ENCODE measurements at places on chromosomes 1 and 21.

DNA sequence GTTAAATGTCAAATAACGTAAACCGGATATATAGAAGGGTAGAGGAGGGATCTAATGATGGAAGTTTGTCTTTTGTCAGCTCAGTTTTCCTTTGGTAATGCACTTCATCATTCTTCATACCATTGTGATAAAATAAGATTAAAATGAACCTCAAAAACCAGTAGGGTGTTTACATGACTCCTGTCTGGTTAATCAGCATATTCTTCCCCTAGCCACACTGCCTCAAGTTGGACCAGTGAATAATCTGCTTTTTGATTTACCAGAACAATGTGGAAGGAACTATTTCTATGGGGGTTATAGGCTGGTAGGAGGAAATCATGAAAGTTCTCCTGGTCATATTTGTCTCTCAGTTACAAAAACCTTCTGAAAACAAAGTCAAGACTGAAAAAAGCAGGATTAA lies 634.7 kb downstream of the NCAM2 start:
- no peak for DNase-seq

DNA sequence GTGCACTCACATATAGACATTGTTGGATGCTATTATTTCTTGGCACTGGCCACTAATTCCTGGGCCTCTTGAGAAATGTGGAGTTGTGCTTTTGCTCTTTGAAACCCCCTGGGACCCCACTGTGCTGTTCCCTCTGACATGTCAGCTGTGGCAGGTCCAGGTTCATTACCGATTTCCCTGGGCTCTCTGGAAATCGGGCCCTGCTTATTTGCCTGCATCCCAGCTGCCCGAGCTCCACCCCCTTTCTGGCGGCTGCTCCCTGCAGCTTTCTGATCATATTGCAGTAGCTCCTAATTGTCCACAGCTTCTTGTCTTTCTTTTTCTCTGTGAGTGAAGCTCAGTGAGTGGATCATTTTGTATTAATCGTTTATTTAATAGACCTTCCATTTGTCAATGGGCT lies 183.7 kb upstream of the FAM78B start:
- no peak for DNase-seq

- no peak for DNase-seq
These were observed 78.0 kb downstream of the LAMC2 start for GRCh38 chr1:183263886-183264602.

- DNase-seq: no peak
These were observed 19.9 kb upstream of the ERICH3 start for GRCh38 chr1:74693473-74693872.

- no peak for DNase-seq
These were observed 1.0 kb upstream of the KCNC4 start for GRCh38 chr1:110208916-110209645.

GRCh38 chr1:199629624-199630023 lies 397.9 kb upstream of the NR5A2 start:
- no peak for DNase-seq

GRCh38 chr21:36704958-36705678 lies 6.2 kb downstream of the SIM2 start:
- DNase-seq: peak; percentile 1

DNA sequence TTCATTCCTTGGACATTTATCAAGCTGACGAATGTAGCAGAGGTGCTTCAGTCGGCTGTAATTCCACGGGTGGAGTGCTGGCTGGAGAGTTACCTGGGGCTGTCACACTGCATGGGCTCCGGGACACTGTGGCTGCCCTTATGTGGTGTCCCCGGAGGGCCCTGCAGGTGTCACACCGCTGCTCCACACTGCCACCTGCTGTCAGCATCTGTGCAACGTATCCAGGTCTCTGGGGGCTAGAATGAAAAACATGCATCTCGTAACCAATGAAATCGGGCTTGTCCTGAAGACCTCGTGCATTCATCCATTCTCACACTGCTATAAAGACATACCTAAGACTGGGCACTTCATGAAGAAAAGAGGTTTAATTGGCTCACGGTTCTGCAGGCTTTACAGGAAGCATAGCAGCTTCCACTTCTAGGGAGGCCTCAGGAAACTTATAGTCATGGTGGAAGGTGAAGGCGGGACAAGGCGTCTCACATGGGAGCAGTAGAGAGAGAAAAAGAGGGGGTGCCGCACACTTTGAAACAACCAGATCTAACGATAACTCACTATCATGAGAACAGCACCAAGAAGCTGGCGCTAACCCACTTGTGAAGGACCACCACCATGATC lies 46.7 kb upstream of the PCBP3 start:
- DNase-seq: peak; percentile 91

GRCh38 chr1:37596182-37596667 lies 488 bp upstream of the GNL2 start:
- DNase-seq: no peak

- no peak for DNase-seq
These were observed 92.4 kb downstream of the RUNX1 start for GRCh38 chr21:34956416-34957316.

GRCh38 chr1:7401814-7402547 lies 369.1 kb upstream of the VAMP3 start:
- no peak for DNase-seq

- no peak for DNase-seq
These were observed 160.9 kb upstream of the IVNS1ABP start for GRCh38 chr1:185477638-185478580.

GRCh38 chr1:21234779-21235178 lies 55.5 kb downstream of the ECE1 start:
- no peak for DNase-seq

GRCh38 chr1:45044916-45045315 lies 32.9 kb downstream of the UROD start:
- DNase-seq: no peak

GRCh38 chr1:33331444-33332356 lies 10.8 kb upstream of the A3GALT2 start:
- DNase-seq: no peak

- no peak for DNase-seq
These were observed 115.8 kb downstream of the NR5A2 start for GRCh38 chr1:200143347-200143746.

- DNase-seq: peak; percentile 31
These were observed 55.9 kb upstream of the RCC1 start for GRCh38 chr1:28449904-28450303.

DNA sequence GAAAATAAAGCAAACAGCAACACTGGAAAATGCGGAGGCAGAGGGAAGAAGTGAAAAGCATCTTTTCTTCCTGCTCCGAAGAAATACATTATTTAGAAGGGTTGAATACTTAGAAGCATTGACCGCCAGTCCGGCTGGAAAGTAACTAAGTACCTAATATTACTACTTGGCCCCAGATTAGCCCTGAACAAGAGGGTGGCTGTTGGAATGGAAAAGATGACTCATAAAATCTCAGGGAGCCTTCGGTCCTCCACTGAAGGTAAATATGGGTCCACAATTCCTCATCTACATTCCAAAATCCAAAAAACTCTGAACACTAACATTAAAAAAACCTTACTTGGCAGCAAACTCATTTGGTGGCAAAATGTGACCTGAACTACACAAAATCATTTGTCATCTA lies 40.1 kb downstream of the BCAR3 start:
- DNase-seq: no peak

DNA sequence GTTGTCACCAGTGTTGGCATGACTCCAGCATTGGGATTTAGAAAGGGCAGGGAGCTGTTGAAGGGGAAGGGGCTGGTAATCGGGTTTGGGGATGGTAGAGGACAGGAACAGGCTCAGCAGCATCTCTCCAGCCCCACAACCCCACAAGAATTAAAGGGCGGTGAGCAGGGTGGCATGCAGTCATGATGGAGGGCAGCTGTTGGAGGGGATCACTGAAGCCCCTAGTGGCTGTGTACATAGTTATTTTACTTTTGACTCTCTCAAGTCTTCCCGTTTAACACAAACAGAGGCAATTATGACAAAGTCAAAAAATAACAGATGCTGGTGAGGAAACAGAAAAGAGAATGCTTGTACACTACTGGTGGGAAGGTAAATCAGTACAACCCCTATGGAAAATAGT lies 213.8 kb downstream of the URB2 start:
- DNase-seq: no peak

- no peak for DNase-seq
These were observed 6.5 kb upstream of the LRRC39 start for GRCh38 chr1:100184536-100184935.

DNA sequence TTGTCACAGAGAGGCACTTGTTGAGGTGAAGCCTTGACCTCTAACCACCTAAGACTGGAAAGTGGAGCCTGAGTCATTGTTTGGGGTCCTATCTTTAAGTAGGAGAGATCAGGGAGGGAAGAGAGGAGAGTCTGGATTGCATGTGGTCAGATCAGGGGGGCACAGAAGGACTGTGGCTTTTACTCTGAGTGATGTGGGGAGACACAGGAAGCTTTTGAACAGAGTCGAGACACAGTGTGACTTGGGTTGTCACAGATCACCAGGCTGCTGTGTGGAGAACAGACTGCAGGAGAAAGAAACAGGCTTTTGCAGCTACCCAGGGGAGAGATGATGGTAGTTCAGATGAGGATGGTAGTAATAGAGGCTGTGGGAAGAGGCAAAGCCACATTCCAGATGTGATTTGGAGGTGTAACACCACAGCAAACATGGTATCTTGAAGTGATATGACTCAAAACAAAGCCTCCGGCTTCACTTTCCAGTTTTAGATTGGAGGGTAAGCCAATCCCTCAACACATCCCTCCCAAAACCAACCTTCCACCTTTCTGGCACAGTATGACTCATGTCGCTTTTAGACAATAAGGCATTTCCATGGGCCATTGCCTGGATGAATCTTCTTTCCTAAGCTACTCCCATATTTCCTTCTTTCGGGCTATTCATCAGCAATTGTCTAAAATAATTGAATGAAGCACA lies 125.8 kb upstream of the SLC44A3 start:
- no peak for DNase-seq

- DNase-seq: no peak
These were observed 11.8 kb upstream of the OTUD7B start for GRCh38 chr1:150022357-150022756.

GRCh38 chr1:111834956-111835355 lies 79.3 kb downstream of the DDX20 start:
- DNase-seq: no peak

DNA sequence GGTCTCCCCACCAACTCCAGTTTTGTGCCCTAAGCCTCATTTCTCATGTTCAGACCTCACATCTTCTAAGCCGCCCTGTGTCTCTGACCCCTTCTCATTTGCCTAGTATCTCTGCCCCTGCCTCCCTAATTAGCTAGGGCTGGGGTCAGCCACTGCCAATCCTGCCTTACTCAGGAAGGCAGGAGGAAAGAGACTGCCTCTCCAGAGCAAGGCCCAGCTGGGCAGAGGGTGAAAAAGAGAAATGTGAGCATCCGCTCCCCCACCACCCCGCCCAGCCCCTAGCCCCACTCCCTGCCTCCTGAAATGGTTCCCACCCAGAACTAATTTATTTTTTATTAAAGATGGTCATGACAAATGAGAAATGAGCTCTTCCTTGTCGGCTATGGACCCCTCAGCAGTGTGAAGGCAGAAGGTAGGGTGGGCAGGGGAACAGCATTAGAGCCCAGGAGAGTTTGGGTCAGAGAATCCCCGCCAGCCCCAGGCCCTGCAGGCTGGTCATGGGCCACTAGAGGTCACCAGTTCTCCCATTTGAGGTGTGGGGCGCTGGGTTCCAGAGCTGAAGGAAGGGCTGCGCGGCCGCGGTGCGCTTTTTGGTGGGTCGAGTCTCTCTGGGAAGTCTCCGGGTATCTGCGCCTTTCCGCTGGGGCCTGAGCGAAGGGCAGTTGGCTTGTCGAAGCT lies 11.5 kb downstream of the ADAMTSL4 start:
- DNase-seq: peak; percentile 94

DNA sequence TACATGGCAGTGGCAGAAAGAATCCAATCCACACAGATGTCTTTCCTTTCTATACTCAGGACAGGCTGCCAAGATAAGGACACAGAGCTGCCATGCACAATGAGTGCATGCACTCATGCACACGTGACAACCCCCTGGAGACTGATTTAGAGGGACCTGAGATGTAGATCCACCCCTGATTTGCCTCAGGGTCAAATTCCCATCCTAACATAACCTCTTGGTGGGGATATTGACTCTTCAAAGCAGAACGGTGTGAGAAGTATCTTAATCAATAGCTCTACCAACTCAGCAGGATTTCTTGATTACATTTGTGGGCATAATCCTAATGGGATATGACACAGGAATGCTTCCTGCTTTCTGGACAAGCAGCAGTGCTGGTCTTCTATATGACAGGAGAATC lies 125.2 kb upstream of the DSCAM start:
- no peak for DNase-seq

DNA sequence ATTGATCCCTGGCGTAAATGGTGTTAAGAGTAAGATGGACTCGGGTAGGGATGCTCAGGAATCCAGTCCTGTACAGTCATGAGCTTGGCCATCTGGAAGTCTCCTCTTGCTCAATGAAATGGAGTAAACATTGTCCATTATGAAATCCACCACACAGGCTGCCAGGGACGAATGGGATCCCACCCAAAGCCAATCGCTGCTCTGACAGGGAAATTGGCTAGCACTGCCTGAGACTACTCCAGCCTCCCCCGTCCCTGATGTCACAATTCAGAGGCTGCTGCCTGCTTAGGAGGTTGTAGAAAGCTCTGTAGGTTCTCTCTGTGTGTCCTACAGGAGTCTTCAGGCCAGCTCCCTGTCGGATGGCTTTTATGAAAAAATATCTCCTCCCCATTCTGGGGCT lies at the start of gene HSD11B1:
Gene HSD11B1 (plus strand): TSS at position 263 of the 400 bp plus-strand sequence. CDS start 97 bp downstream, at position 360.
- DNase-seq: no peak

- no peak for DNase-seq
These were observed 4.3 kb upstream of the VTCN1 start for GRCh38 chr1:117215019-117215418.

GRCh38 chr1:246029616-246030015 lies 477.5 kb downstream of the SMYD3 start:
- DNase-seq: no peak

DNA sequence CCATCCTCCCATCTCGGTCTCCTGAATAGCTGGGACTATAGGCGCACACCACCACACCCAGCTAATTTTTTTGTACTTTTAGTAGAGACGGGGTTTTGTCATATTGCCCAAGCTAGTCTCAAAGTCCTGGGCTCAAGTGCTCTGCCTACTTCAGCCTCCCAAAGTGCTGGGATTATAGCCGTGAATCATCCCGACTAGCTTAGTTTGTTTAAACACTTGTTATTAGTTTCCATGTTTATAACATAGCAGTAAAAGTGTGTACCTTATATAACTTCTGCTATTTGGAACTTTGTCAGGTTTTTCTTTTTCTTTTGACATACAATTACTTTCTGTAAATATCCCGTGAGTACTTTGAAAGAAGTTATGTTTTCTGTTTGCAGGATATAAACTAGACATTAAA lies 60.6 kb upstream of the C1orf21 start:
- DNase-seq: no peak

- no peak for DNase-seq
These were observed 3.8 kb downstream of the CDC42SE1 start for GRCh38 chr1:151055581-151055980.

GRCh38 chr21:46347203-46347550 lies 23.2 kb downstream of the PCNT start:
- no peak for DNase-seq

- DNase-seq: no peak
These were observed 140.0 kb downstream of the SPATA46 start for GRCh38 chr1:162236618-162237017.
